Right ventricle myocardium inferior (tissue), 1 donor: ENCODE measurements at places on chromosomes 2 and 18. TPM values are rescaled to one million over a fixed set of nuclear protein-coding genes. Genes with fewer than 3 reads are reported as not detected.

- no peak for DNase-seq
Measured at GRCh38 chr2:194104687-194105086, 1552.3 kb upstream of the SLC39A10 start.

SERPINB13 gene
- total RNA-seq, result not detected

DNA sequence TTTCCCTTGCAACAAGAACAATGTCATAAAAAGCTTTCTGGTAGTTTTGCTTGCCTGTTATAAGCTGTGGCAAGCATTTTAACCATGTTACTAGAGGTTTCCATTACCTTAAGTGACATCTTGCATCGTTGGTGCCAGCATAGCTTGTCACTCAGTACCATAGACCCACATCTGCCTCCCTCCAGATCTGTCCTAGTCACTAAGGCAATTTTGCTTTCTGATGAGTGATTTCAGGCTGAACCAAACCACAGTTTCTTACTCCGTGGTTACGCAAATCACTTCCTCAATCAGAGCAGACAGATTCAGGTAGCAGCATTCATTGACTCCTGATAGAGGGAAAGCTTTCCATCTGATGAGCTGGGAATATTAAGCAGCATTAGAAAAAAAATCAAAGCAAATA lies 1057.5 kb upstream of the FAM98A start:
- DNase-seq, result no peak

MBP gene
- total RNA-seq, result 34.9 TPM

DNA sequence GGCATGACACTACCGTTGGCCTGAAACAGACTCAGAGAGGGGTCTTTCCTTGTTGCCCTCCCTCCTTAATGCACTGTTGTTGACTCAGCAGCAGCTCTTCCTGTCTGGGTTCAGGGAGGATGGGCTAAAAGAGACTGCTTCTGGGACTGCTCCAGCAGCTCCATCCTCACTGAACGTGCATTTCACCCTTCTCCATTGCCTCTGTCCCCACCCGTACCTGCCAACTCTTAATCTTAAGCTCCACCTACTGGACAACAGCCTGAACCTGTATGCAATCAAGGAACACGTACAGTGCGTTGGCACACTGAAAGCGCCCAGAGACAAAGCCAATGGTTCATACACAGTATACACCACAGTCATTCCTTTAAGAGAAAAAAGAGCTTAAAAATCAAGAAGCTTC lies 230.8 kb upstream of the RAB6C start:
- no peak for DNase-seq
